ENCODE measurements at places on chromosomes 3 and 15.

GRCh38 chr3:160676547-160677303, at the start of gene ARL14:
Gene ARL14 (plus strand): TSS chr3:160677160. CDS start chr3:160677347, 187 bp downstream.
- DNase-seq: no peak

DNA sequence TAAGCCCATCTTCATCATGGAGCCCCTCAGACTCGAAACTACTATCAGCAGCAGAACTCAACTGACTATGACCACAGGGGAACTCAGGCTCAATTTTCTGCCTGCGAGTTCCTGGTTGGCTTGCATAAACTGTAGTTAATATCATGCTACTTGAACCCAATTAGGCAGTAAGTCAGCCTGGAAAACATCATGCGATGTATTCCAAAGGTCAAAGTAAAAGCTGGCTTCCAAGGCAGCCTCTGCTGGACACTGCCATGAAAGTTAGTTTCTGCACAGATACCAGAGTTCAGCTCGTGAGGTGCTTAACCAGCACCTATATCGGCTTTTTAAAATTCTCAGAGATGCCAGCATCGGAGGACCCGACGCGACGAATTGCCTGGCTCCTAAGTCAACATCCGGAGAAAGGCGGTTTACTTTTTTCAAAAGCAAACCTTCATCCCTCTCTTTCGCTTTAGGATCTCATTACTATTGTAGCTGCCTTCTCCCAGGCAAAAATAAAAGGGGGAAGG, 3.8 kb downstream of the ANP32A start:
- DNase-seq: no peak

- no peak for DNase-seq
Observed at GRCh38 chr15:69653846-69654245, 201.2 kb downstream of the RPLP1 start.

DNA sequence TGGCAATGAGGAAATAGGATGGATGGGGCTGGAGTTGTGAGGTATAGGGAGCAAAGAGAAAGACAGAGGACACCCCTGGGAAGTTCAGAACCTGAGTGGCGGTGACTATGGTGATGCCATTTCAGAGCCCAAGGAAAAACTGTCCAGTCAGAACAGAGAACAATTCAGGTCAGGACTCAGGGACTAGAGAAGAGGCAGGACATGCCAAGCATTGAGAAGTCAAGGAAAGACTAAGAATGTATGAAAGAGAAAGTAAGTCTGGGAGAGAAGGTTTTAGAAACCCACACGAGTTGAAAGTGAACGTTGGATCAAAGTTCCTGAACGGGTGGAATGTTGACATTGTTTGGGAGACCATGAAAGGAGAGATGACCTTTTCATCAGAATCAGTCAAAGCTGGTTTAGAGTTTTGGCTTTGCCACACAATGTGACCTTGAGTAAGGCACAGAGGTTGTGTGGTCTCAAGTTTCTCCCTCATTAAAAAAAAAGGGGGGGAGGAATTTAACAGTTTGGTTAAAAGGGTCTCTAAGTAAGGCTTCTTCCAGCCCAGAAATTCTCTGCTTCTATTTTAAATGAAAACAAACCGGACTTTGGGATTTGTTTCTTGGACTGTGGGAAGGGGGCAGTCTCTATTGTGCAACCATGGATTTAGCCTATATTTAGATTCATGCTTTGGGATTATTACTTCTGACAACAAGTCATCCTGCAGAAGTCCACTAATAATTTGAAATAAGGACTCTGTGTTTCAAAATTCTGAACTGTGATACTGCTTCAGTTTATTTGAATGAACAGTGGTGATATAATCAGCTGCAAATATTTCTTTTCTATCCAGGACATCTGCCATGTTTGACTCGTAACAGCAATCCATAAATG, 315.9 kb upstream of the TBL1XR1 start:
- DNase-seq: no peak

DNA sequence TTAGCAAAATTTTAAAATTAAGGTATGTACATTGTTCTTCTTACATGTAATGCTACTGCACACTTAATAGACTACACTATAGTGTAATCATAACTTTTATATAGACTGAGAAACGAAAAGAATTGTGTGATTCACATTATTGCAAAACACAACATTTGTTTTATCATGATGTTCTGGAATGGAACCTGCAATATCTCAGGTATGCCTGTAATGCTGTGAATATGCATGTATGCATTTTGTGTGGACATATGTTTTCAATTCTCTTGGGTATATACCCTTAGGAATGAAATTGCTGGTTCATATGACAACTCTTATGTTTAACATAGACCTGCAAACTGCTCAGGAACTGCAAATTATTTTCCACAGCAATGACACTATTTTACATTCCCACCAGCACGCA, 38.6 kb upstream of the TJP1 start:
- DNase-seq: no peak

GRCh38 chr3:155179437-155179827, 99.3 kb downstream of the MME start:
- no peak for DNase-seq

- DNase-seq: no peak
Observed at GRCh38 chr3:42525736-42526345, 23.4 kb downstream of the VIPR1 start.

DNA sequence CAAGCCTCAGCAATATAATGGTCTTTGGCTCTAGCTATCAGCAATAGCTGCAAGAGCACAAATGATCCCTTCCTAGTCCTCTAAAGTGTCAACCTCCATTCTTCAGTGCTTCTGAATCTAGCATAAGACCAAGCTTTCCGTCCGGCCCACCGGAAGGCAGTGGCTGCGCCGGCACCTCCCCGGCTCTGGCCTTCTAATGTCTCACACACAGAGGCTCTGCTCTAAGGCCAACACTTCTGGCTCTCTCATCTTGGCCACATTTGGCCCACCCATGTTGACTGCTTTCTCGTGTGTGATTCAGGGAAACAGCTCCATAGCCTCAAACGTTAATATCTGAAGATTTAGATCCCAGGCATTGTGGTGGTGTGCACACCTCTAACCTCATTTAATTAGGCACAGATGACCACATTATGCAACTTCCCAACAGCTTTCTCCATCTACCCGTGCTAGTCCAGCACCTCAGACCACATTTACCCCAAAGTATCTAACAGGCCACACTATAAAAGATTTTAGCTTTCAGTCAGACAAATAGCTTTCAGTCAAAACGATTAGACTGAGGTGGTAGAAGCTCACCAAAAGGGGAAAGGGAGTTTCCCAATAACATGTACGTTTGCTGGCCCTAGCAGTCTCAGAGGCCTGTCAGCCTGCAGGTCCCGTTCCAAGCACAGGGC, 19.3 kb downstream of the SLC51A start:
- no peak for DNase-seq

DNA sequence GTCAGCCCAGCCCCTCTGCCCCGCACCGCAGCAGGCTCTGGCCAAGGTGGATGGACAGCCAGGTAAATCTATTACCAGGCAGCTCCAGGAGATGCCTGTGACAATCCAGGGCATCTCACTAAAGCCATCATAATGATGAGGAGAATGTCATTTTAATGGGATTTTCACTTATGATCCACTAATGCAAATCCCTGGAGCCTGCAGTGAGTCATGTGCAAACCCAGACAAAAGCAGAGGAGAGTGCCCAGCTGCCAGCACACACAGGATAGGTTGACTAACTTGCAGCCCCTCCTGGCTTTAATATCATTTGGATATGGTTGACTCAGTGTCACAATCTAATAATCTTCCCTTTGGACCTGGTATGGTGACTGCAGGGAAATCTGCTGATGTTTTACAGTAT, 206.9 kb upstream of the TRIM42 start:
- no peak for DNase-seq

DNA sequence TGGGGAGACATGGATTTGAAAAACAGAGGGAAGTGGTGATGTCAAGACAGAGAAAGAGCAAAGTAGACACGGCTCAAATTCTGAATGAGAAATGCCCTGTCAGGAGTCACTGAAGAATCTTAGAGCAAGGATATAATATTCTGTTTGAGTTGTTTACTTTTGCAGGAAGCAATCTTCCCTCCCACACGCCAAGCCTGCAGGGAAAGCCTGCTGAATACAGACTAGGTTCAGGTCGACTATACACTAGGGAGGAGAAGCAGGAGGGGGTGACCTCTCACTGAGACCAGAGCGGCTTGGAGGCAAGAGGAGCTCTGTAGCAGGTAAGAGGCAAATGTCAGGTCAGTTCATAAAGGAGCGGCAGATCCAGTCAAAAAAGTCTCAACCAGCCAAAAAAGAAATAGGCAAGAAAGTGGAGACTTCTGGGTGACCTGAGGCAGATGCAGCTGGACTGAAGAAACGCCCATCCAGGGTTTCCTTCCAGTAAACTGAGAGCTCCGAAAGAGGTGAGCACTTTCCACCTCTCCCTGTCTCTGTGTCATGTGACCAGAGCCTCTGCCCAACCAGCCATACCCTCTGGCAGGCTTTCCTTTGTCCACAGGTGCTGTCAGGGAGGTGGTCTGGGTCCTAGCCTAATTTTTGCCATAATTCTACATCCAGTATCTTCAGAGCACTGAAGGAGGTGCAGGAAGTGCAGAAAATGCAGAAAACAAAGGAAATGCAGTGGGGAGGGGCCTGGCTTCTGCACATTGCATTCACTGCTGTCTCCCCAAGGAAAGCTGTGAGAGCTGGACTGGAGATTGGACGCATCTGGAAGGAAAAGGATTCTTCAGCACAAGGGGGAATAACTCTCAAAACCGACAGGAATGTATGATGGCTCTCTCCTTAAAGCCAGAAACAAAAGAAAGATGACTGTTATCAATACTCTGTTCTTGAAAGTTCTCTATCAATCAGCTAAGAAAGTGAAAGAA, 37.8 kb upstream of the CTXND1 start:
- no peak for DNase-seq

GRCh38 chr15:62287066-62287857, 122.2 kb upstream of the C2CD4B start:
- DNase-seq: no peak

- DNase-seq: no peak
Observed at GRCh38 chr15:79035111-79035601, 55.4 kb downstream of the RASGRF1 start.

DNA sequence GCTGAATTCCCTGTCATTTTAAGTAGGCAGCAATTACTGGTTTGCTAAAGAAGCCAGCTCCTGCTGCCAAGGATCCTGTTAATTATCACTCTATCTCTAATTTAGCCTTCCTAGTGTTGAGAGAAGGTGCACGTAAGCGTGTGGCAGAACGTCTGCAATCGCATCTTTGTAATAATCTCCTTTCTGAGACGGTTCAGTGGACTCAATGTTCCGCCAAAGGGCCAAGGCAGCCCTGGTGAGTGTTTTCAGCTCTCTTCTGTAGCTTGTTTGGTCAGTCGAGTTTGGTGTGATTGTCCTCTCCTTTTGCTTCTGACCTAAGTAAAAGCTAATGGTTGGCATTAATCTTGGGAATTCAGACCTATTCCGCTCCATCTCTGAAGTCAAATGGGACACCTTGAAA, 24.2 kb downstream of the MITF start:
- no peak for DNase-seq

- no peak for DNase-seq
Observed at GRCh38 chr15:67505675-67506572, 15.0 kb upstream of the C15orf61 start.

GRCh38 chr3:8113626-8114025, 388.0 kb upstream of the LMCD1 start:
- DNase-seq: no peak

DNA sequence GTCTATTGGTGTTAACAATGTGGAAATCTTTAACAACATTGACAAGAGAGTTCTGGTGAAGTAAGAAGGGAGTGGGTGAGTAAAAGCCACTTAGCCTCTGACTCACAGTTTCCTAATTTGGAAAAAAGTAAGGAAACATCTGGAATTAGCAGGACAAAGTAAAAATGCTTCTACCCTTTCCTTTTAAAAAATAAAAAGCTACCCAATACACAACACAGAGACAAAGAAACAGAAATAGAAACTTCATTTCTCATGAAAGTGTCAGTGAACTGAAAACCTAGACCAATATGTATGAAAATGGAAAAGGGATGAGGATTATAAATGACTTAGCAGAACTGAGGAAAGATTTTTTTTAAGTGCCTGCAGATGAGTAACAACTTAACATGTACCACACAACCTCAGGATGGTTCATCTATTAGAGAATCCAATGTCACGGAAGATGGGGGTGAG, 65.4 kb downstream of the SSR3 start:
- DNase-seq: no peak

- no peak for DNase-seq
Observed at GRCh38 chr15:64944961-64945360, 33.3 kb downstream of the ANKDD1A start.

DNA sequence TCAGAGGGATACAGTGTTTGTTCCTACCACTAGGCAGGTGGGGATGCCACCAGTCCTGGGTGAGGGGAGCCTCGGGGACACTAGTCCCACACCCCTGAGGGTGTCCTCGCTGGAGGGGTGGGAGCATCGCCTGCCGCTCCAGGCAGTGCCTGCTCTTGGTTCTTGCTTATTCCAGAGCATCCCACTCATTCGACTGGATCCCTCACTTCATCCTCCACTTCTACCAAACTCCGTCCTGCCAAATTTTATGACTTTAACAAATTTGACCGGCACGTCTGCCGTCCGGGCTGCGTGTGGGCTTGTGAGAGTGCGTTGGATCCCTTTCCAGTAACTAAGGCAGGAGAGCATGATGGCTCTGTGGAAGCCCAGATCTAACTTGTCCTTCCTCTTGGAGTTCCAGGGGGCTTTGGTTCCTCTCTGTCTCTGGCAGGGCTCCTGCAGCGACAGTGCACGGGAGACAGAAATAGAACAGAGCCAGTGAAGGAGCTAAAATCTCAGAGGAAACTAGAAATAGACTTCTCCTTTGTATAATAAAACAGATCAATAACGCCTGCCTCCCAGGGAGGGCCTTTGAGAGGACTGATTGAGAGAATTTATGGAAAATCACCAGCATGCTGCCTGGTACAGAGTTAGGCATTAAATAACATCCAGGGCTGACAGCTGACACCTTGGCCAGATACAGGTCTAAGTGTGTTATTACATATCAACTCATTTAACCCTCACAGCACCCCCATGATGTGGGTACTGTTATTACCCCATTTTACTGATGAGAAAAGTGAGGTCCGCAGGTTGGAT, 34.5 kb downstream of the MGLL start:
- no peak for DNase-seq

- DNase-seq: peak; percentile 49
Observed at GRCh38 chr15:90482124-90483011, 47.4 kb upstream of the CRTC3 start.

DNA sequence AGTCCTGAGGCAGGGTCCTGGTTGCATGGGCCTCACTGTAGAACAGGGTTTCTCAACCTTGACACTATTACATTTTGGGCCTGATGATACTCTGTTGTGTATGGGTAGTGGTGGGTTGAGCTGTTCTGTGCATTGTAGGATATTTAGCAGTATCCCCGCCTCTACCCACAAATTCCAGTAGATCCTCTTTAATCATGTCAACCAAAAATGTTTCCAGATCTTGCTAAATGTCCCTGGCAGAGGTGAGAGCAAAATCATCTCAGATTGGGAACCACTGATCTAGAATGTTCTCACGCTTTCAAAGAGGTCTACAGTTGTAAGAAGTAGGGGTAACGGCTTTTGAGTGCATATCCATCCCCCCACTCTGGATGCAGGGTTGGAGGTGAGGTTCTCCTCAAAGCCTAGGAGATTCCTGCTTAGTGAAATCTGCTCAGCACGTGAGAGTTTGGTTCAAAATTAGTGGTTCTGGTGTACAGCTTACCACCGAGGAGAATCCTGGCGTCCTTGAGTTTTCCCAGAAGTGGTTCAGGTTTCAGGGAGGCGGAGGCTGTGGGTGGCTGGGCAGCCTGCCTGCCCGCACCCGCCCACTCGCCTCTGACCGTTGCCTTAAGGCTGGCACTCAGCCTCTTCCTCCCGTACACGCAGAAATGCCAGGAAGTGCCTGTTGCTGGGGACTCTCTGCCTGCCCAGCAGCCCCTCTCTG, 5.3 kb downstream of the ACVR2B start:
- no peak for DNase-seq
